ENCODE measurements at places on chromosomes 7 and 10.
A peak's percentile ranks its signal among the peaks of the same experiment; 100 is the strongest.

GRCh38 chr7:69796416-69796815, 198.1 kb downstream of the AUTS2 start:
- DNase-seq, result no peak

DNA sequence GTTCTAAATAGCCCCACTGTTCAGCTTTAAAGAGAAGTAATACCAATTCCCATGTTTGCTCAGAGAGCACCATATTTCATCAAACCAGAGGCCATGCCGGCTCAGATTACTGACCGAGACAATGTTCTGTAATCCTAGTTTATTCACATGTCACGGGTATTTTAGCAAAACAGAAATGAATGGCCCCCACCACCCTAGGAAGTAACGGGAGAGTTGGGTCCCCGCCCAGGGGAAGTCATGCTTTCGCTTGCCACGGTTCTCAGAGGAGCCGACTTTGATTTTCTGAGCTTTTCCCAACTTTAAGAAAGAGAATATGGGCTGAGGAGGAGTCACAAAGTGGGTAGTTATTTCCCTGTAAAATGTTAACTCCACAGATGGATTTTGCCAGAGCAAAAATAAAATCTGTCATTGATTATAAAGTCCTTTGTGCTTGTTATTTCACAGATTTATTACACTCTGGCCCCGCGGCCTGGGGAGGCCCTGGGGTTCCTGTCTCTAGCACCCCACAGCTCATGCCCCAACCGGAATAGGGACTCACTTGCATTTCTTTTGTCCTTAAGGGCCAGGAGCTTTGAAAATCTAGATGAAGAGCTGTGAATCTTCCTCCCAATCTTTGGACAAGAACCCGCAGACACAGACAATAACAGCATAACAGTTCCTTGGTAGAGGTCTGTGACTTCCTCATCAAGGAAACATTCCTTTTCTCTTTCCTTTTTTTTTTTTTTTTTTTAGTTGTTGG, 3.7 kb upstream of the GDF10 start:
- DNase-seq, result no peak

DNA sequence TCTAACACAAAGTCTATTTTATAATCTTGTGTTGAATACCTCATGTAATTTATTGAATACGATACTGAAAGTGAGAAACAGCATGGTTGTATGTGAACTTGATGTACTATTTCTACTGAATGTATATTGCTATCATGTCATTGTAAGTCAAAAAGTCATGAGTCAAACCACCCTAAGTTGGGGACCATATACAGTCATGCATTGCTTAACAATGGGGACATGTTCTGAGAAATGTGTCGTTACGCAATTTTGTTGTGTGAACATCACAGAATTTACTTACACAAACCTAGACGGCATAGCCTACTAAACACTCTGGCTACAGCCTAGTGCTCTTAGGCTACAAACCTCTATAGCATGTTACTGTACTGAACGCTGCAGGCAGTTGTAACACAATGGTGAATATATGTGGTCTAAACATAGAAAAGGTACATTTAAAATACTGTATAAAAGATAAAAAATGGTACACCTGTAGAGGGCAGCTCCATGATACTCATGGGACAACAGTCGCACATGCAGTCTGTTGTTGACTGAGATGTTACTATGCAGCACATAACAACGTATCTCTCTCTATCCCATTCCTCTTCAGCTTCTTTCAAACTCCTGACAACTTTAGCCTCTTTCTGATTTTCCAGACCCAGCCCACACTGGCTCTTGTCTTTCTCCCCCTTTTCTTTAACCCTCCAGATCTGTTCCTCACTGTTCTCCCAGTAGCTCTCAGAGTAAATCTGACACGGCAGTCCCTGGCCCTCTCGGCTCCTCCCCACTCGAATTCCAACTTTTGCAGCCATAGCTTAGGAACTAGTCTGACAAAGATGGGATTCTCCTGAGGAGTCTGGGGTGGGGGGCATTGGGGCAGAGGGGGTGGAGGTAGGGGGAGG, 90.1 kb downstream of the SNX10 start:
- no peak for DNase-seq

GRCh38 chr10:98953251-98953650, 282.4 kb downstream of the HPSE2 start:
- no peak for DNase-seq

GRCh38 chr7:74026406-74026902, 1.5 kb upstream of the ELN start:
- DNase-seq, result no peak

DNA sequence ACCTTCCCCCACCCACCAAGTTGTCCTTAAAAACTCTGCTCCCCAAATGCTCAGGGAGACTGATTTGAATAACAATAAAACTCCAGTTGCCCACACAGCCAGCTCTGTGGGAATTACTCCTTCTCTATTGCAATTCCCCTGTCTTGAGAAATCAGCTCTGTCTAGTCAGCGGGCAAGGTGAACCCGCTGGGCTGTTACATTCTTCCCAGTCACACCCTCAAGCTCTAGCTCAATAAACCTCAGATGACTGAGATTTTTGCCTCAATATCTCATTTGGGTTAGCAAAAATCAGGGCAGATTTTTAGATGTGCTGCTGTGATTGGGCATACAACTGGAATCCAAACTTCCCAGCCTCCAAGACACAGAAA, 32.9 kb downstream of the SVOPL start:
- DNase-seq, result no peak

DNA sequence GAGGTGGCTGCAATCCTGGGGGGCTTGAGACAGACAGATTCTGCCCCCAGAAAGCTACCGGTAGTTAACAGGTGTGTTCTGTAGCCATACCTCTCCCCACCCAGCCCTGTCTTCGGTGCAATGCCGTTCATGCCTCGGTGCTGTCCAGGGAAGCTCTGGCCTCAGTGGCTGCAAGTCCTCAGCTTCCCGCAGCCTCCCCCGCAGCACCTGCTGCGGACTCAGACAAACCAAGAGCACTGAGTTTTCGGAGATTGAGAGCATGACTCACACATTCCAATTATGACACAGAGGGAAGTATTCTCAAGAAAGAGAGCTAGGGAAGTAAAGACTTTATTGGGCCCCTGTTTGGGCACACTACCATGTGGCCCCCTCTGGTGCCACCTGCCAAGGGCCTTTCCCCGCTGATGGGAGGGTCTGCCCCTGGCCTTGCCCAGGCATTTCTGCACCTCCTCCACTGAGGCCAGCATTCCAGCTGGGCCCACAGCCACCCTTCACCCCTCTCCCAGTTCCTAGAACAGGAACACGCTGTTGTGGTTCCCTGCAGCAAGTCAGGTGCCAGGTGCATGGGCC, 30.2 kb upstream of the EZH2 start:
- DNase-seq, result no peak

DNA sequence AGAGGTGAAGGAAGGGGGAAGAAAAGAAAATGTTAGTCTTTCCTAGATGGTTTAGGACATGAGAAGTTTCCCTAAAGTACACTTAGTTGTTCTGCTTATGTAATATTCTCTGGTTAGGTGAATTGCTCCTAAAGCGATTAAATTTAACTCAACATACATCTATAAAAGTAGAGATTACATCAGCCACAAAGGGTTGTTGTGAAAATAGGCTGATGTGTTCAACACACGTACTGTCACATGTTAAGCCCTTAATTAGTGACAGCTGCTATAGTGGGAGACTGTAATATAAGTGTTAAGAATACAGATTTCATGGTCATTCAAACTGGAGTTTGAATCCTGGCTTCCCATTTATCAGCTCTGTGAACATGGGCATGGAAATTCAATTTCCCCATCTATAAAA, 12.8 kb downstream of the HECTD2 start:
- DNase-seq, result no peak

DNA sequence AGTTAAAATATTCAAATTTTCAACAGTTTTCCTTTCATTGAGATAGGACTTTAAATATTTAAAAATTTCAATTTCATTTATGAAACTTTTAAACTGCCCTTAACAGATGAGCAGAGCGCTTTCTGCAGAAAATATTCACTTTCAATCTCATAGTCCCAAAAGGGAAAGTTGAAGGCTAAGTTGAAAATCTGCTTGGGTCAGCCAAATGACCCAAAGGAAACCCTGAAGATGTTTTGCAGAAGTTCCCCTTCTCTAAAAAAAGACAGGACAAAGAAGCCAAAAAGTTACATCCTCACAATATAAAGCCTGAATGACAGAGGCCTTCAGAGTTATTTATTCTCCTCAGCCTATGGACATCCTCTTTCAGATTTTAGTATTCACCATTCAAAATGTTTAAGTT, 17.6 kb upstream of the SCIN start:
- DNase-seq, result no peak

- DNase-seq, result no peak
These were observed 25.6 kb upstream of the ERCC6 start for GRCh38 chr10:49564461-49565009.

DNA sequence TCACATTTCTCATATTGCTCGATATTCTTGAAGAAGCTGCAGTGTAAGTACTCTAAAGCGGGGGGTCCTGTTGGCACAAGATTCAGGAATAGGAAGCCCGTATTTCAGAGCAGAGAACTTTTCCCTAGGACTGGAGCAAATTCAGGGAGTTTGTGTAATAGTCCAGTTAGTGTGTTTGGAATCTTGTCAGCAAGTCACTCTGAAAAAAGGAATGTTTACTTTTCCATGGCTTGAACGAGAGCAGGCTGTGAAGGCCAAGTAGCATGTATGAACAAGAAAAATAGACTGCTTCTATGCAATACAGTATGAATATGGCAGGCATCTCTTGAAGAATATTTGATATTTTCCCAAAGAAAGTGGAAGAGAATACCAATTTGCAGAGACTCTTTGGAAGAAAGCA, 39.8 kb downstream of the CDC123 start:
- DNase-seq, result no peak

DNA sequence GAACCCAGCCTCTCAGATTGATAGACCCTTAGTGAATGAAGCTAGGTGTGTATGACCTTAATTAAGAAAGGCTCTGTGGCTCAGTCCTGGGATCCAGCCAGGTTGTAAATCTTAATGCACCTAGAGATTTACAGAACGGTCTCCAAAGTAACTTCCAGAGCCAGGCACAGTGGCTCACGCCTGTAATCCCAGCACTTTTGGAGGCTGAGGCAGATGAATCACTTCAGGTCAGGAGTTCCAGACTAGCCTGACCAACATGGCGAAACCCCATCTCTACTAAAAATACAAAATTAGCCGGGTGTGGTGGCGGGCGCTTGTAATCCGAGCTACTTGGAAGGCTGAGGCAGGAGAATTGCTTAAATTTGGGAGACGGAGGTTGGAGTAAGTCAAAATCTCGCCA, 24.3 kb downstream of the CALHM2 start:
- no peak for DNase-seq

DNA sequence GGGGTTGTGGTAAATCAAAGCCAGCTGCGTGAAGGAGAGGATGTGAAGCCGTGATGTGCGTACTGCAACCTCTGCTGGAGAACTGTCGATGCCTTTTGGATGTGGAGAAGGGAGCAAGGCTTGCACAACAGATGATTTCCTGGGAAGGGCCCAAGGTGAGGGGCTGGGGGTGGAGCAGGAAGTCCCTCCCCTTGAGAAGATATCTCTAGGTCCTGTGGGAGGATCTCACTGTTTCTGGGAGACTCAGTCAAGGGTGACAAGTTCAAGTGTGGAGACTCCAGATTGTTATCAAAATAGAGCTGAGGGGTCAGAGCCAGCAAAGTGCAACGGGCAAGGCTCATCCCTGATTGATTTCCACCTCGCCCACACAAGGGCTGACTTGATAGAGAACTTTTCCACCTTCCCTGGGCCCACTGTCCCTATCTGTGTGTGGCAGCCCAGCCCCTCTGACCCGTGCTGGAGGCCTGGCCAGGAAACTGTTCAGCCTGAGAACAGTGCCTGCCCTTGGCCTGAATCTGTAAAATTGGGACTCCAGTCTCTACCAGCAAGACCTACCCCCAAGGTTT, 55.0 kb downstream of the COL13A1 start:
- DNase-seq, result no peak

GRCh38 chr7:36127075-36127740, 25.8 kb upstream of the EEPD1 start:
- DNase-seq, result no peak

GRCh38 chr10:34539533-34540315, 275.4 kb downstream of the PARD3 start:
- DNase-seq, result peak; percentile 68

DNA sequence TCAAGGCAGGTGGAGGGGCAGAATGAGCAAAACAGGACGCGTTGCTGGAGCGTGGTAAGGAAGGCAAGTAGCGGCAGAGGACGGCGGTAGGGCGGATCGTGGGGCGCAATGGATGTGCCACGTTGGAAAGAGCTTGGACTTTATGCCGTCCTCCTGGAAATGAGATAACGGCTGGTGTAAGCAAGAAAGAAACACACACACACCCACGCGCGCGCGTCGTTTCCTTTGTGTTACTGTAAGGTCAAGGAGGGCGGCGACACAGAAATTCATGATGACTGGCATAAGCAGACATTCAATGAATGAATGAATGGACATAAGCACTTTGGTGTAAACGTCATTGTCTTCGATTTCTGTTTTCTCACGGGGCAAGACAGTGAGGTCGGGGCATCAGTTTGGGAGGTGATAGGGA, 683 bp upstream of the ENTPD7 start:
- DNase-seq, result peak; percentile 51

DNA sequence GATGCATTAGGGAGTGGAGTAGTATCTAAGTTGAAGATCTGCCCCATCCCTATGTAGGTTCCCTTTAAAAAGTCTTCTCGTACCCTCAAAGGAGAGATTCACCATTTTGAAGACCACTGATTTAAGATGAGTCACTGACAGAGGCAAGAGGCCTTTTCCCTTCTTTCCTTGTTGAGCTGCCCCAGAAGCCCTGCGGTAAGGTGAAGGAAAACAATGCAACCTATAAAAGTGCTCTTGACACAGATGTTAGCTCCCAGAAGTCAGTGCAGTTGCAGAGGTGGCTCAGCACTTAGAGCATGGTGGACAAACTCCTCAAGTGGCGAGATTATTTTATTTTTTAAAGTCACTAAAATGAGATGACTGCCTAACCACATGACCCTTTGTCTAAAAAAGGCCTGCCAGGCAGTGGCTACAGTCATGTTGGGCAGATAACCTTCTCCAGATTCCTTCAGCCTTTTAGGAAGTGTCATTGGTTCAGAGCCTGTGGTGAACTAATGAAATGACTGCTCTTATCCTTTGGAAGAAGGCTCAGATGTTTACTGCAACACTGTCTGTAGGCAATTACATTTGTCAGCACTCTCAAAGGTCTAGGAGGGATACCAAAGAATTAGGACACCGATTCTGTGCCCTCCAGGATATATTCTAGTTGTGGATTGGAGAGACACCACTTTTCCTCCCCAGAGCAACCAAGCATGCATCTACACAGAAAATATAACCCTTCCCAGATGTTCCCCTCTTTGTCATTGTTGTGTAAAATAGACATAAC, 88.7 kb downstream of the ARID5B start:
- DNase-seq, result no peak

GRCh38 chr7:150997075-150997511, 6.3 kb downstream of the NOS3 start:
- DNase-seq, result no peak

GRCh38 chr10:69955211-69955805, 97.3 kb upstream of the MACROH2A2 start:
- no peak for DNase-seq

GRCh38 chr10:60032723-60033122, 126.4 kb upstream of the CCDC6 start:
- no peak for DNase-seq

All from SJSA1 (cell line).